ENCODE measurements at places on chromosomes 6 and 20.

GRCh38 chr6:6592826-6593475, 4.4 kb downstream of the LY86 start:
- DNase-seq: no peak

GRCh38 chr6:10545482-10545881, 24.3 kb downstream of the GCNT2 start:
- no peak for DNase-seq

DNA sequence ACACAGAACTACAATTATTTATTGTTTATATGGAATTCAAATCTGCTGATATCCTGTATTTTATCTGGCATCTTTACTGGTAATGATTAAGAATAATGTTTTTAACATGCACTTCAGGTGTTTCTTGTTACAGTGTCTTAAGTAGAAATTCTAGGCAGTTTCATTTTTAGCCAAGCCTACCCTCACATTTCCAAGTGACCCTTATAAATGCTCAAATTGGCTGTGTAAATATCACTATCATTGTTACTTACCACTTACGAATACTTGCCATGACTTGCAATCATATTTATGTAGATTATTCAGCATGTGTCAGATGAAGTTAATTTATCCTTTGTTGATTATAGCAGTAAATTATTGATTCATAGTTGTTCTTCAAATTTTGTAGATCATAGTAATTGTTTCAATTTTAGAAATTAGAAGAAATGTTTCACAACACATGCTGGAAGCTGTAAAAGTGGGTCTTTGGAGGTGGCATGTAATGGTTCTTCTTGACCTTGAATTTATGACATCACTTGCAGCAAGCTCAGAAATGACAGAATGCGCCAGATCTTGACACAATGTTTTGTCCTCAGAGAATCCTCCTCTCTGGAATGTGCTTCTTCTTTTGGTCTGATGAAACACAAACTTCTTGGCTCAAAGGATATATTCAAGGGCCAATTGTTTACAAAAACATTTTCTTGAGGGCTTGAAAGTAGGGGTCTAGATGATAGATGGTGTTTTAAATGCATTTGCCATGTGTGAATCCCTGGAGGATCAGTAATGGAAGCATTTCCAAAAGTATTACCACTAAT, 471.8 kb downstream of the COL12A1 start:
- no peak for DNase-seq

DNA sequence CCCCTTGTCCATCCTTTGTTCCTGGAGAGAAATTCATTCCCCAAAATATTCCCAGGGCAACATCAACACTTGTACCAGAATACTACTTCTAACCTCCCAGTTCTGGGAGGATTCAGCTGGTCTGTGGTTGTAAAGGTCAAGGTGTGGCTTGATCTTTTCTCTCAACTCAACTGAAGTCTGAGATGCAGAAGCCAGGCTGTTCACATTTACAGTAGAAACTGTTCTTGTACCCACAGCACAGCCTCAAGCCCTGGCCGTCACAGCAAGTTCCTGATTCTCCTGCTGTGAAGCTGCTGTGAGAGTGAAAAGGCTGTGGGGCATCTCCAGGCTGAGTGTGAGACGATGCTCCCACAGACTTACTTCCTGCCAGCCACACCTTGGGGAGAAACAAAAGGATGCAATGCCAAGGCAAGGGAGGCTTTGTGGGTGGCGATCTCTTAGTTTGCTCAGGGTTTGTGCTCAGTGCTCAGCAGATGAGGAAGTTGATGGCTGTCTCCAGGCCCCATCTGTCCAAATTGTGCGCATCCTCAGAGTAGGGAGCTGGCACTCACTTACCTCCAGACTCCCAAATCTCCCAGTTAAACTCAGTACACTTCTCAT, 143.9 kb upstream of the FOXA2 start:
- no peak for DNase-seq

DNA sequence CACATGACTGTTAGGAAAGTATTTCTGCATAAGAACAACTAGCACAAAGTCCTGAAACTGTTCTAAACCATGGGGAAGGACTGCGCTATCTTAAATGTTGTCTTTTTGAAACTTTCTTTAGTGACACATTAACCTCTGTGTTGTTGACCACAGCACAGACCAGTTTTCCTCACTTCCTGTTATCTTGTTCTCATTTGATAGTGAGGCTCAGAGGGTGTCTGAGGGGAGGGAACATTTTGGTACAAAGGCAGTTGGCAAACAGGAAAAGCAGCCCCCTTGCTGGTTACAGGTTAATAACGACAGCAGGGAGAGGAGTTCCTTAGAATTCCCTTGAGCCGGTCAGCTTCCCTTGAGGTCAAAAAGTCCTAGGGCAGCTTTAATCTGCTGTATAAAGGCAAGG, 143.5 kb upstream of the BMP2 start:
- peak; percentile 11 for DNase-seq

DNA sequence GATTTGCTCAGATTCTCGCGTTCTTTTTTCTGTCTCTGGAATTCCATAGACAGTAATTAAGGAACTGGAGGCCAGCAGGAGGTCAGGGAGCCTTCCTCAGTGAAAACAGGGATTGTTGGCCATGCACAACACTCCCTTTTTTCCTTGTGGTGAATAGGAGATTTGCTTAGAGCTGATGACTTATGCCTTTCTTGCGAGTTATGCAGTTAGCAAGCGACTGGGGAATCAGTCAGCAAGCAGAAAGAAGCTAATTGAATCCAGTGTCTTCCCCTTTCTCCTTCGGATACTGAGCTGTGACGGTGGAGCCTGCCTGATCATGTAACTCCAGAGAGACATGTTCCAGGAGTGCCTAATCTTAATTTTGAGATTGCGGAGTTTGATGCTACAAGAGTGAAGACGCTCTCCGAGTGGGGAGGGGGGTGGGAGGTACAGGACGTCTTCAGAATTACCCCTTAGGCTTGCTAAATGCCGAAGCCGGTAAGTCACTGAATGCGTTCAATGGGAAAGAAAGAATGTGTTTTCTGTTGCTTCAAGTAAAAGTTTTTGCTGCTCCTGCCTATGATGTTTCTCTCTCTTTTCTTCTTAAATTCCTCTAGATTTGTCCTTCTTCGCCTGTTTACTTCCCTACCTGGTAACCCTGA, 165.9 kb downstream of the SASH1 start:
- no peak for DNase-seq

- DNase-seq: no peak
Observed at GRCh38 chr20:31909253-31910070, 39.0 kb downstream of the TTLL9 start.

- peak; percentile 66 for DNase-seq
Observed at GRCh38 chr6:30742316-30743098, at the start of gene FLOT1. FLOT1 (minus strand) TSS chr6:30742687; CDS start chr6:30742189, 498 bp downstream.

DNA sequence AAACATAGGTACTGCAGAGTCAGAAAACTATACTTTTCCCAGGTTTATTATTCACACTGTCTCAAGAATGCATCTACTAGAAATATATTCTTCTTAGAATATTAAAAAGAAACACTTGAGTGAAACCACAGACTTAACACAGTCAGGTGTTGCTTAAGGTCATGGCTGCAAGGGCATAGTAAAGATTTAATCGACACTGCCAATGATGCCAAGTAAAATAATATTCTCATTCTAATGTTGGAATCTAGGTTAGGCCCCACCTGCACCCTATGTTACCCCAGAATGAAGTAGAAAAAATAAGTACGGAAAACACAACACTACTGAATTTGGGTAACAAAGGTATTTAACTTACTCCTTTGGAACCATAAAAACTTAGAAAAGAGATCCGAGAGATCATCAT, 155.0 kb downstream of the RALGAPA2 start:
- no peak for DNase-seq

GRCh38 chr6:42013134-42013516, 37.2 kb upstream of the TAF8 start:
- no peak for DNase-seq

All from Kasumi-1 (cell line).